Activated CD8-positive, alpha-beta T cell treated with anti-CD3 and anti-CD28 coated beads, Interleukin-2, amount 10 ng/mL, durations not matched to agents 7 days and 5 days (primary cell): ENCODE measurements at places on chromosomes 3 and 15. TPM values are rescaled to one million over a fixed set of nuclear protein-coding genes. Genes with fewer than 3 reads are reported as not detected.

DNA sequence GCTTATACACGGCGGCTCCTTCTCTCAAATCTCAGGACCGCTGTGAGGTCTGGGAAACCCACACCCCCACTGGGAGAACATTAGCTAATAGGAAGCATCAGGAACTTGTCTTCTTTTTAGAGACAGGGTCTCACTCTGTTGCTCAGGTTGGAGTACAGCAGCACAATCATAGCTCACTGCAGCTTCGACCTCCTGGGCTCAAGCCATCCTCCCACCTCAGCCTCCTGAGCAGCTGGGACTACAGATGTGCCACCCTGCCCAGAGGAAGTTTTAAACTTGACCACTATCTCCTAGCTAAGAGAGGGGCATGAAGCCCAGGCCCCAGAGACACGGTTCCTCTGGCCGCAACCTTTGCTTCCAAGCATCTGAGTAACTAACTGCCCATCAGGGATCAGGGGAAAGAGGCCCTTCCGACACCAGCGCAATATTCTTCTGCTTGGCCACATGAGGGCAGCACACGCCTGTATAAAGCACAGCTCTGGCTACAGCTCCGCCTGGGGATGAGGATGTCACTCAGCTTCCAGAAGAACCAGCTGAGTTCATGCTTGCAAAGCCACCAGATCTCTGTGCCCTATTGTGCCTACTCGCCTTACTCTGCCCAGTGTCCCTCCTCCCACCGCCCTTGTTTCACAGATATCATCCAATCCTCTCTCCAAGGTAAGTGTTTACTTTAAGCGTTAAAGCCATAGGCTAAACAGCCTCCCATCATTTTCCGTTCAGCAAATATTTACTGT, 57.6 kb upstream of the SLC6A11 start:
- H3K36me3 ChIP-seq = no peaks in the 10 kb centered on the region
- no peak overlapping the region for H3K4me3 ChIP-seq
- H3K27me3 ChIP-seq = peaks cover 5% of the 10 kb centered on the region
- H3K4me1 ChIP-seq = no peaks in the 10 kb centered on the region

DNA sequence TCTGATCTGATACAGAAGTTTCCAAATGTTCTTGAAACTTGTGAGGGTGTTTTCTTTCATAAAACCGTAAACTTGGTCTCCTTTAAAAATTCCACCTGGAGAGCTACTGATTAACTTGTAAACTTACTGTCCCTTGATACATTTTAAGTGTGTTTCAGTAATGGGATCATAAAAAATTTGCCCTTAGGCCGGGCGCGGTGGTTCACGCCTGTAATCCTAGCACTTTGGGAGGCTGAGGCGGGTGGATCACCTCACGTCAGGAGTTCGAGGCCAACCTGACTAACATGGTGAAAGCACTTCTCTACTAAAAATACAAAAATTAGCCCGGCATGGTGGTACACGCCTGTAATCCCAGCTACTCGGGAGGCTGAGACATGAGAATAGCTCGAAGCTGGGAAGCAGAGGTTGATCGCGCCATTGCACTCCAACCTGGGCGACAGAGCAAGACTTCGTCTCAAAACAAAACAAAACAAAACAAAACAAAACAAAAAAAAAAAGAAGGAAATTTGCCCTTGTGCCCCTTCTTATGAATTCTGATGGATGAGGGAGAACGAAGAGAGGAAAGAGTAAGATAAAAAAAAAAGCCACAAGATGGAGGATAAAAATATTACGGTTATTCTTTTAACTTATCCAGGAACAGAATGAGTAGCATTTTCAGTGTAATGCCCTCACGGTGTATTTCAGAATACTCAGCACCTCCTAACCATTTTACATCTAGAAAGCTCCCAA, 32.1 kb upstream of the AP4E1 start:
- no peak for DNase-seq
- H3K27ac ChIP-seq = peak overlapping the region; percentile 57
- H3K36me3 ChIP-seq = no peaks in the 10 kb centered on the region
- H3K4me1 ChIP-seq = peaks cover 51% of the 10 kb centered on the region
- peaks cover 6% of the 10 kb centered on the region for H3K27me3 ChIP-seq

GRCh38 chr3:10577486-10577885, 72.1 kb upstream of the ATP2B2 start:
- H3K4me3 ChIP-seq = no peak overlapping the region
- H3K4me1 ChIP-seq = no peaks in the 10 kb centered on the region
- no peaks in the 10 kb centered on the region for H3K36me3 ChIP-seq
- DNase-seq = no peak

DNA sequence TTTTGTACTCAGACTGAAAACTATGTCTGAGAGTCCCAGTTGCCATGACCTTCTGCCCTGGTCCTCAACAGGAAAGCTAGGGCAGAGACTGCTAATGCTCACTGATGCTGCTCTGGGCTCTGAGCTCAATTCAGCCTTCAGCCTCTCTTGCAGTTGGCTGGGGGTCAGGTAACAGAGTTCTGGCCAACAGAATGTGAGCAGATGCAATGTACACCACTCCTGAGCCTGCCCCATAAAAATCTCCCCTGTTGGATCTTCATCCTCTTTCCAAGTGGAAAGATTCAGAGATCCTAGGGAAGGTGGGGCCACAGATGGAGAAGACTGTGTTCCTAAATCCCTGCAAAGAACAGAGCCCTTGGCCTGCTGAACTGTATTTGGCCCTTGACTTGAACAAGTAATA, 87.8 kb downstream of the PDZRN3 start:
- no peak for DNase-seq
- H3K36me3 ChIP-seq = no peaks in the 10 kb centered on the region
- H3K27ac ChIP-seq = no peak overlapping the region
- H3K27me3 ChIP-seq = no peaks in the 10 kb centered on the region
- H3K4me3 ChIP-seq = no peak overlapping the region

GRCh38 chr3:105402287-105402801, 35.6 kb downstream of the ALCAM start:
- H3K4me1 ChIP-seq = no peaks in the 10 kb centered on the region
- H3K4me3 ChIP-seq = no peak overlapping the region
- peaks cover 3% of the 10 kb centered on the region for H3K36me3 ChIP-seq
- H3K27ac ChIP-seq = no peak overlapping the region
- DNase-seq = no peak

GRCh38 chr3:172517859-172518466, 5.3 kb downstream of the TNFSF10 start:
- H3K27ac ChIP-seq = peak overlapping the region; percentile 94
- H3K4me3 ChIP-seq = peak overlapping the region; percentile 74
- H3K36me3 ChIP-seq = peaks cover 84% of the 10 kb centered on the region
- DNase-seq = peak; percentile 81
- no peaks in the 10 kb centered on the region for H3K27me3 ChIP-seq

DNA sequence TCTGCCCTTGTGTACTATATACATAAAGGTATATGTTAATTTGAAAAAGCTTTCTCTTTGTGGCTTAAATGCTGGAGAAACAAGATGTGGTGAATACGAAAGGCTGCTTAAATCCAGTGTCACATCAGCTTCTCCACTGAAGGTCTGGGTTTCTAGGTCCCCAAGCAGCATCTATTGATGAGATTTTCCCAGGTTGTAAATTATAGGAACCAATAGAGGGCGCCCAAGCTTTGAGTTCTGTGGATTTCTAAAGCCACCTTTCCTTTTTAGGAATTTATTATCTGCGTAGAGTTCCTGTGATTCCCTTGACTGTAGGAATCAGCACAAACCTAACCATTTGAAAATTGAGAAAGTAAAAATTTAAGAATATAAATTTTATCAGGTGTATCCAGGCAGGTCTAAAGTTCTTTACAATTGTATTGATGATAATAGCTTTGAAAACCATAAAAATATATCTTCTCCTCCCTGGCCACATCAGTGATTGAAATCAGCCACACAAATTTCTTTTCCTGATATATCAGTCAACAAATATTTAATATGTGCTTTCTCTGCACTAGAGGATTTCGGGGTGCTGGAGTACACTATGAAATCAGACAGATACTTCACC, 88.3 kb upstream of the ADAMTSL3 start:
- no peak overlapping the region for H3K4me3 ChIP-seq
- no peak overlapping the region for H3K27ac ChIP-seq
- no peak for DNase-seq
- H3K27me3 ChIP-seq = peaks cover 5% of the 10 kb centered on the region
- H3K36me3 ChIP-seq = no peaks in the 10 kb centered on the region

CLDN18 gene
- total RNA-seq = not detected

FAM162A gene
- total RNA-seq = 78.0 TPM

LNP1 gene
- 1.4 TPM for total RNA-seq
